Fibroblast of pulmonary artery (primary cell): ENCODE measurements at places on chromosomes 1 and 21.
A peak's percentile ranks its signal among the peaks of the same experiment; 100 is the strongest.

- DNase-seq, result no peak
Observed at GRCh38 chr1:117676615-117677130, 70.8 kb downstream of the TENT5C start.

- peak; percentile 100 for DNase-seq
Observed at GRCh38 chr1:96865731-96866685, 144.4 kb downstream of the PTBP2 start.

GRCh38 chr21:43805275-43805800 lies 16.0 kb downstream of the RRP1 start:
- no peak for DNase-seq

DNA sequence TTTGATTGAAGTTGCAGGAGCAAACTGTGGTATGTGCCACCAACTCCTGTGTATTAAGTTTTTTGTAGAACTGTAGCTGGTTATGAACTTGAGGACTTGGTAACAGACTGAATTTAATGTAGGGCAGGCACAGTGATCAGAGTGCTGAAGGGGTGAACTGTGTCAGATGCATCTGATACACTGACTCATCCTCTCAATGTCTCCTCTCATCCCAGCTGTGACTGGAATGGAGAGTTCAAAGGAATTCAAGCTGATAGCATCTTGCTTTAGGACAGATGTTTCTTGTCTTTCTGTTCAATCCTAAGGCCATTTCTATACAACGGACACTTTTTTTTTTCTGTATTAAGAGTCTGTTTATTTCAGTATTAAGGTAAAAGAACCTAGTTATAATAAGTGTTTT lies 25.0 kb upstream of the GBP1 start:
- DNase-seq, result no peak

- no peak for DNase-seq
Observed at GRCh38 chr21:26652854-26653253, 79.8 kb upstream of the CYYR1 start.

DNA sequence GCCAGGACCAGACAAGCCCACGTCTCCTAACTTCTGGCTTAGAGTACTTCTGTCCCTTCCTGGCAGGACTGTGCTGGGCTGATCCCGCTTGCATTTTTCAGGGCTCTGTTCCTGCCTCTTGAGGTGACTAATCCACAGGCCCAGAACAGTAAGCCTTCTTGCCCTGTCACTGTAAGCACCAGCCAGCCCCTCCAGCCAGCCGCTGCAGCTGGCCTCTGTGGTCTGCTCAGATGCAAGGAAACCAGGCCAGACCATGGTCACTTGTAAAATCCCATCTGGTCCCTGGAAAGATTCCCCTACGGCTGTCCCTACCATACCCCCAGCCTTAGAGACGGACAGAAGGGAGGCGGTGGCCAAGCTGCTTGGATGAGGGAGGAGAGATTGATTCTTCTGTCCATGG lies 74.2 kb downstream of the KIRREL1 start:
- peak; percentile 50 for DNase-seq

- DNase-seq, result no peak
Observed at GRCh38 chr1:202709276-202710041, 795 bp downstream of the SYT2 start.

DNA sequence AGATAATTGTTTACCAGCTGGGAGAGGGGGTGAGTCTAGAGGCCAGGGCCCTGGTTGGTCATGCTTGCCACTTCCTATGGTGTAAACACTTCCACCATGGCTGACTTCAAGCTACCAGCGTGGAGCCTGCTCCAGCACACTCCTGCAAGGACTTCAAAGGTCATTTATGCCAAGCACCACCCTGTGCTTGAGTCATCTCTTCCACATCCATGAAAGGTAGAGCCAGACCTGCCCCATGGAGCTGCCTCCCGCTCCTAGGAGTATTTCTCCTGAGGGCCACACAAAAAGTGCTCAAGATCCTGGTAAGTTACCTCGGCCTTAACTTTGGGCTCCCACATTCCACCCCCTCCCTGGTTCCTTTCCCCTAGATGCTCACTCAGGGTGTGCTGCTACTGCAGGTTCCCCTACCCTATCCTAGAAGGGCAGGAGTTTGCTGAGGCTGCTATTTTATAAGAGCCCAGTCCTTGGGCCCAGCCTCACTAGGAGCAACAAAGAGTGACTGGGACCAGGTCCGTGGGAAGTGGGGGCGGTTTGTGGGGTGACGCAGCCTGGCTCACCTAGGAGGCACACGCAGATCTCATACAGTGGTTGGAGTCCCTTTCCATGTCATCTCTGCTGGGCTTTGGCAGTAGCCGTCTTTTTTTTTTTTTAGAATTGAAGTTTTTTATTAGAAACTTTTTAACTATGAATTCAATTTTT lies 2.4 kb downstream of the RAB7B start:
- DNase-seq, result no peak

DNA sequence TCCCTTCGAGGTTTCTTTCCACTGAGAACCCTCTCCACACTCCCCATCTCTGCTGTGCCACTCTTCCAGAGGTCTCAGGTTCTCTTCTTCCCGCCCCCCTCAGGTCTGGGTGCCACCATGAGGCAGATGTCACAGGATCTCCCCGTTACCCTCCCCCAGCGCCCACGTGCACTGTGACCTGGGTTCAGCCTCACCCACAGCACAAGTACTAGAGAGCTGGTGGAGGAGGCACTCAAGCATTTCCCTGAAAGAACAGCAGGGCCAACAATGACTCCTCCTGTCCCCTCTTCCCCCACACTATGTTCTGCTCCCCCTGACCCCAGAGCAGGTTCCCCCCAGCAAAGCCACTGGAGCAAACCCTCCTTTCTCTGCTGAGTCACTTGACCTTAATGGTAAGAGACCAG lies 14.3 kb downstream of the PLEKHA6 start:
- no peak for DNase-seq

- DNase-seq, result no peak
Observed at GRCh38 chr21:41447356-41447755, 21.3 kb downstream of the MX1 start.

GRCh38 chr1:23187637-23188036 lies 19.0 kb upstream of the LUZP1 start:
- no peak for DNase-seq

DNA sequence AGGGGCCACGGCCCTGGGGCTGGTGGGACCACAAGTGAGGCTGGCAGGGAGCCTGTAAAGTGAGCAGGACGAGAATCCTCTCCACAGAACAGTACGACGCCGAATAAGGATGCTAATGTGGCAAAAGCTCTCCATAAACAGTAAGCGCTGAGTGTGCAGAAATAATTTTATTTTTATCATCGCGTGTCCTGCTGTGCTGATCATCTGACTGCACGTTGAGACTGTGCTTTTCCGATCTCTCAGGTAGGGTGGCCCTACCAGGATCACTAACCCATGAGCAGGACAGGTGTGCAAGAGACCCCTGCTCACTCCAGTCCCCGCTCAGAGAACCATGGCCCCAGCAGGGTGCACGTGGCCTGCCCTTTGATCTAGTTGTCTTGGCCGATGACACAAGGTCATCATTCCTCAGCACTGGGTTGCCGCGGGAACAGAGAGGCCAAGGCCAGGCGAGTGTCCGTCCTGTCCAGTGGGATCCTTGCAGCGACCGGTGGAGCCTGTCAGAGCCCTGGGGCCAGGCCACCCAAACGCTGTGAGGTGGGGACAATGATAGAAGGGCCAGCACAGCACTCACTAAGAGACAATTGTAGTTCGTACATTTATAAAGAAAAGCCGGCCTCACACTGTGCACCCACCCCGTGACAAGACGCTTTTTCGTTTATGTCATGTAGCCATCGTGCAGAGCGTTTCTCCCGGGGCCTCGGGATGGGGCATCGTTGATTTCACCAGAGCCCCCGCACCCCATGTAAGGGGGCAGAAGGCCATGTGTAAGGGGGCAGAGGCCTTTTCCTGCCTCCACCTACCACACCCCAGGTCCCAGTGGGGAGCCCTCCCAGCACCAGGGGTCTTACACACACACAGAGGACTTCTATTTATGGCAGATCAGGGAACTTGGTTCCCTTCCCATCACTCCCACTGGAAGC lies 52.7 kb upstream of the ADARB1 start:
- no peak for DNase-seq

DNA sequence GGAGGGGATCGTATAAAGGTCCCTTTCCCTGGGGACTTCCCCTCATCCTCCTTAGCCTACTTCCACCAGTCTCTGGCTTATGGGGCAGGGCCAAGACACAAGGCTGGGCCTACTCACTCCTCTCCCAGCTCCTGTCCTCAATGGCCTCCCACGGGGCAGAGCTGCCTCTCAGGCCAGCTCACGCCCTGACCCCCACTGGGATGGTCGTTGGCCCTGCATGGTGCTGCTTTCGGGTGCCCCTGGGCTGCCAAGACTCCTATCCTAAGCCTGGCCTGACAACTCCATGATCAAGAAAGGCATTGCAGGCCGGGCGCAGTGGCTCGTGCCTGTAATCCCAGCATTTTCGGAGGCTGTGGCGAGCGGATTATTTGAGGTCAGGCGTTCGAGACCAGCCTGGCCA lies 6.2 kb downstream of the CPLANE2 start:
- no peak for DNase-seq

DNA sequence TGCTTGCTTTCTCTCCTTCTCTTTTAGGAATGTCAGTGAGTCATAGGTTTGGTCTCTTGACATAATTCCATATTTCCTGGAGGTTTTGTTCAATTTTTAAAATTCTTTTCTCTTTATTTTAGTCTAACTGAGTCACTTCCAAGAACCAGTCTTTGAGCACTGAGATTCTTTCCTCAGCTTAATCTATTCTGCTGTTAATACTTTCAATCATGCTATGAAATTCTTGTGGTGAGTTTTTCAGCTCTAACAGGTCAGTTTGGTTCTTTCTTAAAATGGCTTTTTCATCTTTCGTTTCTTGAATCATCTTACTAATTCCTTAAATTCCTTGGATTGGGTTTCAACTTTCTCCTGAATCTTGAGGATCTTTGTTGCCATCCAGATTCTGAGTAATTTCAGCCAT lies 321.0 kb downstream of the PTBP2 start:
- peak; percentile 33 for DNase-seq

DNA sequence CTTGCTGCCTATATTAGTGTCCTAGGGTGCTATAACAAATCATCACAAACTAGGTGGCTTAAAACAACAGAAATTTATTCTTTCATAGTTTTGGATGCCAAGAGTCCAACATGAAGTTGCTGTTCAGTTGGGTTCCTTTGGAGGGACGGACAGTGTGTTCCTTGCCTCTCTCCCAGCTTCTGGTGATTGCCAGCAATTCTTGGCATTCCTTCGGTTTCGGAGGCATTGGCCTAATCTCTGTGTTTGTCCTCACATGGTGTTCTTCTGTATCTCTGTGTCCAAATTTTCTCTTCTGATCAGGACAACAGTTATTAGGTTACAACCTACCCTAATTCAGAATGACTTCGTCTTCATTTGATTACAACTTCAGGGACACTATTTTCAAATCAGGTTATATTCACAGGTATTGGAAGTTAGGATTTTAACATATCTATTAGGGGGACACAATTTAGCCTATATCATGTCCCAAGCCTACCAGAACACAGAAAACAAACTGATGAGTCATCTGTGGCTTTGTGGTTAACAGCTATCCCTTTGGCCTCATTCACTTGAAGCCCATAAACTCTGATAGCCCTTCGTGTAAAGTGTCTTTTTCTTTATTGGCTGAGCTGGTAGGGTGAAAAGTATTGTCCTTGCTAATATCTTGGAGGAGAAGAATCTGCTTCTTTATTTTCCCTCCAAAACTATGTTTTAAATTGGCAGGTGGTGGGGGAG lies 83.2 kb upstream of the PAPPA2 start:
- DNase-seq, result no peak

DNA sequence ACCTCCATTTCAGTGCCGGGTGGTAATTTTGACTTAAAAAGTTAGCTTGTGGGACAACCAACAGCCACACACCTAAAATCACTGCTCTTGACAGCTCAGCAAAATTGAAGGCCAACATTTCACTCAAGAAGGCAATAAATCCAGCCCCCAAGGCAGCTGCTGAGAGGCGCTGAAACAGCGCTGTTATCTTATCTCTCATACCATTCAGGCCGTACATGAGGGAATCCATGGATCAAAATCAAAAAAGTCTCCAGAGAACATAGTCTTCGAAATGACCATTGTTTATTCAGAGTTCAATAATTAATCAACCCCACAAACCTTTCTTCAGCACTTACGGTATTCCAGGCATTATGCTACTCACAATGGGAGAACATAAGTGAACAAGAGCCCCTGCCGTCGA lies 38.5 kb downstream of the ZBTB18 start:
- no peak for DNase-seq

DNA sequence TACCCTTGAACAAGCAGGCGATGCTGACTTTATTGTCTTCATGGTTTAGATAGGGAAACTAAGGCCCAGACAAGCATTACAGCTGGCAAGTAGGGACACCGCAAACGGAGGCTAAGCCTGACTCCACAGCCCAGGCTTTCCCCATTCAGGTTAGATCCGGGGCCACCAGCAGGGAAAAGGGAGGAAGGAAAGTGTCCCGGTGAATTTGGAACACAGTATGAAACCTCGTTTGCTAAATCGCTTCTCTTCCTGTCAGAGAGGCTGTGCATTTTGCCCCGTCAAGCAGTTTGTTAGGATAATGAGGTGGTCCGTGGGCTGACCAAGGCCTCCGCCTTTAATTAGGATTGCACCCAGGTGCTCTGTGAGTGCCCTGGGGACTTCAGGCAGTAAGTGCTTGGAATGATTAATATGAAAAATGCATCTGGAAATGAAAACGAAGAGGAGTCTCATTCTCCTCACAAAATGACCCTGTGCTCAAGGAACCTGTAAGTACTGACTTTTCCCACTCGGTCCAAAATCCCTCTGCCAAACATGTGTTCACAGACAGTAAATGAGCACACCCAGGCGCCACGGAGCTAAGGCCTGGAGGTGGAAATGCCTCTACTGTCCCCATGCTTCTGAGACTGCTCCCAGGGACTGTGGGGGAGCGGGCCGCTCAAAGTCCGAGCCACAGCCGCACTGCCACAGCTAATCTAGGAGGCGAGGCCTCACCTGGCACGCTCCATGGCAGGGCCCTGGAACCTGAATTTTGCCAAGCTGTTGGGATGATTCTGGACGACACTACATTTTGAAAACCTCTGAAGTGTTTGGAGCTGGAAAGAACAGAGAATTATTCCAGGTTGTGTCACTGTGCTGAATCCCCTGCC lies 234.1 kb downstream of the SDCCAG8 start:
- DNase-seq, result no peak

GRCh38 chr1:118032883-118033282 lies 103.3 kb downstream of the WDR3 start:
- DNase-seq, result no peak

DNA sequence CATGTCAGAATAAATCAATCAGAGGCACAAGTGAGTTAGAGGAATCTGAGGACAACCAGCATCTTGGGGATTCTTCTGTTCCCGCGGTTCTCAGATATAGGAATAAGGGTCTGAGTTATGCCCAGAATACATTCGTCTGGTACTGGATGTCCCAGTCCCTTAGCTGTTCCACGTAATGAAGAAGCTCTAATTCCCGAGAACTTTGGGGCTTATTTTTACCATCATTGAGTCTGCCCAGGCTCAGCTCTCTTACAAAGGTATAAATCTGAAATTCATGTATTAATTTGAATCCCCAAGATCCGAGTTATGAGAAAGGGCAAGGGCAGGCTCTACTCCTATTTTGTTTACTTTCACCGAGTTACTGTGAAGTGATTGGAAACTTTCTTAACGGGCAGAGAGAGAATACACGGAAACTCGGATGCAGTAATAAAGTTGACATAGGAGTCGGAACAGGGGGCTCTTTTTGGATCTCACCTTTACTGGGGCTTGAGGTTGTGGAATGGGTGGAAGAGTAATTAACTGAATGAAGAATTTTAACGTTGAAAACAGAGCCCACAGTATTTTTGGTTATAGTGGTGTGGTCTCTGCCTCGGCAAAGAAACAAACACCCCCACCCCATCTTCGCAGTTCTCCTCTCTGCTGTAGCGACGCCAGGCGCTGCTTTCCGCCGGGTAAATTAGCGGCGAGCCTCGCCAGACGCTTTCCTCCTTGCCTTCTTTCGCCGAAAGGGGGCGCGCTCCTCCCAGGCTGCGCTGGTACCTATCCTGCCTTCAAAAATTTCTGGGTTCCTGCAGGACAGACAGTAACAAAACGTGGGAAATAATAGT lies 7.1 kb downstream of the PRRX1 start:
- no peak for DNase-seq
